ENCODE measurements at places on chromosomes 6 and 20. TPM values are rescaled to one million over a fixed set of nuclear protein-coding genes. Genes with fewer than 3 reads are reported as not detected.

Gene MCHR2
- total RNA-seq = not detected

Gene SNAP25
- total RNA-seq = 8.6 TPM

Gene OR12D1
- total RNA-seq = not detected

Gene BCAS4
- total RNA-seq = 7.3 TPM

Gene AK9
- total RNA-seq = 3.5 TPM

Gene PPP1R3D
- 8.2 TPM for total RNA-seq

Gene PGC
- total RNA-seq = not detected

Gene TAB2
- 20.9 TPM for total RNA-seq

Gene PPP1R3G
- 1.3 TPM for total RNA-seq

Gene MAFB
- total RNA-seq = 0.64 TPM

Gene SLC17A2
- total RNA-seq = not detected

Gene TFEB
- 3.0 TPM for total RNA-seq

Gene PPDPF
- total RNA-seq = 78.0 TPM

Gene TREML2
- not detected for total RNA-seq

Gene USP49
- total RNA-seq = 3.0 TPM

Gene PNPLA1
- total RNA-seq = not detected

Gene MOXD1
- total RNA-seq = 15.1 TPM

Gene CDH26
- 0.86 TPM for total RNA-seq

Gene CASS4
- 3.5 TPM for total RNA-seq

Gene GRM4
- under 0.01 TPM for total RNA-seq

Gene ENPP3
- total RNA-seq = under 0.01 TPM

Gene TGM3
- total RNA-seq = not detected

Gene FAM184A
- under 0.01 TPM for total RNA-seq

Gene UNC5CL
- under 0.01 TPM for total RNA-seq

Gene FILIP1
- 0.32 TPM for total RNA-seq

Gene KHDC3L
- total RNA-seq = not detected

Gene SLC22A7
- total RNA-seq = not detected

Gene OPRL1
- total RNA-seq = 1.7 TPM

Gene VSX1
- not detected for total RNA-seq

Gene HTR1B
- total RNA-seq = 8.2 TPM

Gene MOCS1
- total RNA-seq = 10.8 TPM

Gene TRIM40
- total RNA-seq = not detected

Gene TREM1
- not detected for total RNA-seq

Gene PRPH2
- 2.6 TPM for total RNA-seq
